ENCODE measurements at places on chromosomes 16 and 17. TPM values are rescaled to one million over a fixed set of nuclear protein-coding genes. Genes with fewer than 3 reads are reported as not detected.

KRT31 gene
- total RNA-seq, result not detected

BCL6B gene
- 140 TPM for total RNA-seq

SLC13A2 gene
- total RNA-seq, result not detected

PLLP gene
- 16.9 TPM for total RNA-seq

CSH2 gene
- total RNA-seq, result not detected

HS3ST6 gene
- total RNA-seq, result not detected

SMIM5 gene
- total RNA-seq, result 0.09 TPM

NUP88 gene
- total RNA-seq, result 106 TPM

DNA sequence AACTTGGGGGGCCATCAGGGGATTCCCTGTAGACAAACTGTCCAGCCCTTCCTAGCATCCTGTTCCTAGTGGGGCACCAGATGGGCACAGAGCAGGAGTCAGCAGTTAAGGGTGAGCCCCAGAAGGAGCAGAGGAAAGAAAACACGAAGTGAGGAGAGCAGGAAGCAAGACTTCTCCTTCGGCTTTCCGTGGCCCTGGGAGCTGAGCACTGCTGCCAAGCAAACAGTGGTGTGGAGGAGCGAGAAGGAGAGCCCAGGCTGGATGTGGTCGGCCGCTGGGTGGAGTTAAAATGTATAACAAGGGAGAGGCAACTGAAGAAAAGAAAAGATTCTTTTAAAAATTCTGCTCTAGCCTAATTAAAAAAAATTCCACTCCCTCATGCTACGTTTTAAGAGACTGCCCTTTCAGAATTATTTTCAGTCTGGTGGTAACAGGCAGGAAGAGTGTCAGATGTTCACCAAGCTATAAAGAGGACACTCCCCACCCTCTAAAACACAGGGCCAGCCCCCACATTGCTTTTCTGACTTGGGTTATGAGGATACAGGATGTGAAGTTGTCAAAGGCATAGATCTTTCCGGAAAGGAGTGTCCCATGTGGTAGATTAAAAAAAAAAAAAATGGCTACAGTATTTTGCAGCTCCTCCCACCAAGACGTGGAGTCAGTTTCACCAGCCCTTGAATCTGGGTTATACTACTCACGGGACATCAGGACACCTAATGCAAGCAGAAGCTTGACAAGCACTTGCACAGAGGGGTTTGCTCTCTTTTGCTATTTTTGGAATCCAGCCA, 74.9 kb upstream of the ZFHX3 start:
- DNase-seq, result peak; percentile 26

- peak; percentile 96 for DNase-seq
These were observed 1.7 kb downstream of the MAP2K3 start for GRCh38 chr17:21286066-21286770.

DNA sequence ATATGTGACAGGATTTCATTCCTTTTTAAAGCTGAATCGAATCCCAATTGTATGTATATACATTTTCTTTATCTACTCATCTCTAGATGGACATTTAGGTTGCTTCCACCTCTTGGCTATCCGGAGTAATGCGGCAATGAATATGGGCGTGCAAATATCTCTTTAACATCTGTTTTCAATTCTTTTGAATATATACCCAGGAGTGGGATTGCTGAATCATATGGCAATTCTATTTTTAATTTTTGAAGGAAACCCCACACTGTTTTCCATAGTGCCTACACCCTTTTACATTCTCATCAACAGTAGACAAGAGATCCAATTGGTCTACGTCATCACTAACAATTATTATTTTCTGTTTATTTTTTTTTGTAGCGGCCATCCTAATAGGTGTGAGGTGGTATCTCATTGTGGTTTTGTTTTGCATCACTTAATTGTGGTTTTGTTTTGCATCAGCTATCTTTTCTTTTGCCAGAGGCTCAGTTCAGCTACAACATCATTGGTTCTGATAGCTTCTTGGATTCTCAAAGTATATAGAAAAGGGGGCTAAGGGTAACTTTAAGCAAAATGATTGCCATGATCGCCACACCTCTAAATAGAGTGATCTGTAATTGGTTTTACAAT, 25.6 kb upstream of the MAP2K6 start:
- DNase-seq, result no peak

DNA sequence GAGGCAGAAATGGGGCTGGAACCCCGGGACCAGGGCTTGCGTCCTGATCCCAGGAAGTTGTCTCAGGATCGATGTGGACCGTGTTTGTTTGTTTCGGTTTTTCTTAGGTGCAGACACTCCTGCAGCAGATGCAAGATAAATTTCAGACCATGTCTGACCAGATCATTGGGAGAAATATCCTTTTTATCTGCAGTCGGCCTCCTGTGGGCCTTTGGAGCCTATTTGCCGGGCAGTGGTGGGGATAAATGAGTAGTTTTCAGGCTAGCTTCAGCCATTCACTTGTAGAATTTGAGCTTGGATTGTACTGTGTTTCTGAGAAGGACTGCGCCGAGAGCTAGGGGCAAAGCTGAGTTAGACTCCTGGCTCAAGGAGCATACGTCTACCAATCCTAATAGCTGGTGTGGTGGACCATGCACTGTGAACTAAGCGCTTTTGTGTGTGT, 816 bp downstream of the HSBP1 start:
- DNase-seq, result peak; percentile 5

DNA sequence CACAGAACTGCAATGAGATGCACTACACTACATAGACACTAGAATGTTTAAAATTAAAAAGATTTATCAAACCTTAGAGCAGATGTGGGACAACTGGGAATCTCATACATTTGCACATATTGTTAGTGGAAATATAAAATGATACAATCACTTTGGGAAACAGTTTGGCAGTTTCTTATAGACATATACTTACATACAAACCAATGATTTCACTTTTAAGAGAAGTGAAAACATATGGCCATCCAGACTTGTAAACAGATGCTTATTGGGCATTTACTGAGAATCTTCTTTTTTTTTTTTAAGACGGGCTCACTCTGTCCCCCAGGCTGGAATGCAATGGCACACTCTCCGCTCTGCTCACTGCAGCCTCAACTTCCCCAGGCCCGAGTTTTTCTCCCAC, 50.1 kb downstream of the AXIN2 start:
- DNase-seq, result no peak

GRCh38 chr16:28886945-28887344, 8.7 kb downstream of the ATP2A1 start:
- no peak for DNase-seq

DNA sequence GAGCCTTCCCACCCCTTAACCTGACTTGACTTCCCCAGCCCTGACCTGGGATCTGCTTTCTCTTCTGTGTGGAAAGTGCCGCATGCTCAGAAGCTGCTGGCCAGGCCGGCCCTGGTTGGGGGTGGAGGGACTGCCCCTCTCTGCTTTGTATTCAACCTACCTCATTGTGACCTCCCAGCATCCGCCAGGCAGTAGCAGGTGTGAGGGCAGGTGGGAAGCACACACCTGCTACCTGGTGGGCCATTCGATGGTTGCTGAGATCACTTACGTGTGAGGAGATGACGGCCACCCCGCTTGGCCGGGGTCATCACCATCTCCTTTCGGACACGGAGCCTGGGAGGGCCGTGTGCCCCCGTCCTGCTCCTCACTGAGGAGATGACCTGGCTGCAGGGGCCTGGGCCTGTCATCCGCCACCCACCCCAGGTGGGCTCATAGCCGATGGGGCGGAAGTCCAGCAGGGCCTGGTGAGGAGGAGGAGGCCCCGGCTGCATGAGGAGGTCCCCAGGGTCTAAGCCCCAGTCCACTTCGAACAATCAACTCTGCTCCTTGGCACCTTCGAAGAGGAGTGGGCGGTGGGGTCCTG, 7.1 kb downstream of the CPNE7 start:
- no peak for DNase-seq

- DNase-seq, result peak; percentile 81
These were observed 12.5 kb downstream of the SLC16A3 start for GRCh38 chr17:82241183-82241925.

DNA sequence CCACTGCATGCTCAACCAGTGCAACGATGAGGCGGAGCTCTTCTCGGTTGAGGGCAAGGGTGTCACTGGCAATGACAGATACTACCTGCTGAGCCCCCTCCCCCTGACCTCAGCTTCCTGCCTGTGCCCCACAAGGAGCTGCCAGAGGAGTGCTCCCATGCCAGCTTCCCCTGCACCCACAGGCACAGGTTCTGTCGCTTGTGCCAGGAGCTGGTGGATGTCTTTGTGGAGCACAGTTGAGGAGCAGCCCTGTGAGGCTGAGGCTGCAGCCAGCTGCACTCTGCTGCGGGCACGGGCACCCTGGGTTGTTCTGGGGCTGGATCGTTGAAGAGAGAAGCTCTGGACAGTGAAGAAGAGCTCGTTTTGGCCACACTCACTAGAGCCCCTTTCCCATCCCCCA, 165.3 kb upstream of the ZNF267 start:
- DNase-seq, result no peak

DNA sequence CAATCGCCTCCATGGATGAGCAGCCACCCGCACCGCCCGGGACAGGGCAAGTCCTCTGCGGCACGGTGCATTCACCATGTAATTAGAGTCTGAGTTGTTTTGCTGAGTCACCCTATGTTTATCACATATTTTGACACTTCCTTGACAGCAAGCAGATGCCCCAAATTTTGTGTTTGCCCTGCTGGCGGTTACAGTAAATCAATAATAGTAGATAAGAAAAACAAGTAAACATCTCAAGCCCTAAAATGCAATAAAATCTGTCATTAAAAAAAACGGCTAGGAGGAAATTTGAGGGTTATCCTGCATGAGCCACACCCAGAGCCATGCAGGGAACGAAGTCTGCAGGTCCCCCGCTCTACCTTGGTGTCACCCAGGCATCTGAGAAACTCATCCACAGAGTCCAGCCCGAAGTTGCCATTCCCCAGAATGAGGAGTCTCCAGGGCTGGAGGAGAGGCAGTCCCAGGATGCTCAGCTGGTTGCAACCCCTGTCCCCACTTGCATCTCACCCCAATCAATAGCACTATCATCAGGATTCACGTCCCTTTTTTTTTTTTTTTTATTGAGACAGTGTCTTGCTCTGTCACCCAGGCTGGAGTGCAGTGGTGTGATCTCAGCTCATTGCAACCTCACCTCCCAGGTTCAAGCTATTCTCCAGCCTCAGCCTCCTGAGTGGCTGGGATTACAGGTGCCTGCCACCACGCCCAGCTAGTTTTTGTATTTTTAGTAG, 16.5 kb upstream of the ST6GALNAC1 start:
- DNase-seq, result peak; percentile 23

GRCh38 chr17:13253733-13254410, 236.0 kb upstream of the ELAC2 start:
- no peak for DNase-seq

GRCh38 chr16:31542763-31543162, 15.1 kb downstream of the AHSP start:
- no peak for DNase-seq

- no peak for DNase-seq
These were observed 15.4 kb upstream of the ERN1 start for GRCh38 chr17:64145375-64145750.

GRCh38 chr16:51359141-51359955, 208.3 kb upstream of the SALL1 start:
- no peak for DNase-seq

DNA sequence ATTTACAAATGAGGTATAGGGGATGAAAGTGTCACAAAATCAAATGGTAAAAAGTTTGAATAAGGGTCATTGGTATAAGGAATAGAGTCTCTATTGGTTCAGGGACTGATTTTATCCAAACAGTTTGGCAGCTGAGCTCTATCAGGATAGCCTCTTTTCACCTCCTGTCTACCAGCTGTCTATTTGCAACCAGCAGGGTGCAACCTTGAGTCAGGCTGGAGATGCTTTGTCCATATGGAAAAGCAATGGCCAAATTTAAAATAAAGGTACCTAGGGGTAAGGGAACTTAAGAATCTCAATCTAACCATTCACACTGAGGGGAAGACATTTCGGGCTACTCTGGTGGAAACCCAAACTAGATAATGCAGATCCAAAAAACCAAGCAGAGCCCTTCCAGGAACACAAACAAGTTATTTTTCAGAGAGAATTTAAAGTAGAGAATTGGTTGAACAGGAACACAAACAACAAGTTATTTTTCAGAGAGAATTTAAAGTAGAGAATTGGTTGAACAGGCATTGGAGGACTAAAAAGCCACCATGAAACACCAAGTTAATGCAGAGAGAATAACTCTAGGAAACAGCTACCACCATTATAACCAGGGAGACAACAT, 12.6 kb upstream of the CA10 start:
- no peak for DNase-seq

GRCh38 chr17:38605841-38606645, at the start of gene SRCIN1:
SRCIN1 (minus strand) TSS chr17:38605952; CDS start chr17:38605705, 247 bp downstream.
- DNase-seq, result peak; percentile 42
